ENCODE measurements at places on chromosomes 4 and X.

- DNase-seq: no peak
These were observed 173.6 kb upstream of the MED14 start for GRCh38 chrX:40908857-40909475.

DNA sequence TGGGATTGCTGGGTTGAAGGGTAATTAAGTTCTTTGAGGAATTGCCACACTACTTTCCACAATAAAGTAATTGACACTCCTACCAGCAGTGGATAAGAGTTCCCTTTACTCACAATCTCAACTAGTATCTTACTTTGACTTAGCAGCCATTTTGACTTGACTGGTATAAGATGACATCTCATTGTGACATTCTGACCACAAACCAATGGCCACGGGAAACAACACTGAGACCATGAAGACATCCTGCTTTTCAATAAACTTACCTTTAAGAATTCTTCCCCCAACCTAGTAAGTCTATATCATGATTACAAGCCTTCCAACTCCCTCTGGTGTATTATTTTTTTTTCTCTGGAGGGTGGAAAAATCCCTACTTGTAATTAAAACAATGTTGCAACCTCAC, 66.9 kb upstream of the WDR1 start:
- DNase-seq: no peak

GRCh38 chrX:2928583-2929434, at the start of gene ARSD:
Gene ARSD, minus strand, starts transcription at chrX:2929339. Its CDS starts 64 bp downstream, at chrX:2929275.
- DNase-seq: peak; percentile 89

DNA sequence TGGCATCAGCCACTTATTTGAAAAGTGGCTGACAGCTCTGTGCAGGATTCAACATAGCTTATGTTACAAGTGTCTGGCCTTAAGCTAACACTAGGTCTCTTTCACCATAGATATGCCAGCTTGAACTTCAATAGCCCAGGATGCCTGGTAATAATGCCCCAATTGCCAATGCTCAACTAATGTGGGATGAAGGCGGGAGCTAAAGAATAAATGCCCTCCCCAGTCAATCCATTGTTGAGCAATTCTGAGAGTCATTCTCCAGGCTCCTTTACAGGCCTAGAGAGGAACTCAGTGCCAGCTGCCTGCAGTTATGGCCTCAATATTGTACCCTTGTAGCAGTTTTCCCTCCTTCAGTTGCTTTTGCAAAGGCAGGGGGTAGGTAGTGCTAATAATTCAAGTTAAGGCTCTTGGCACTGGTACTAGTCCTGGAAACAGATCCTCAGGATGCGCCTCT, 460.2 kb downstream of the GABRG1 start:
- DNase-seq: peak; percentile 15

DNA sequence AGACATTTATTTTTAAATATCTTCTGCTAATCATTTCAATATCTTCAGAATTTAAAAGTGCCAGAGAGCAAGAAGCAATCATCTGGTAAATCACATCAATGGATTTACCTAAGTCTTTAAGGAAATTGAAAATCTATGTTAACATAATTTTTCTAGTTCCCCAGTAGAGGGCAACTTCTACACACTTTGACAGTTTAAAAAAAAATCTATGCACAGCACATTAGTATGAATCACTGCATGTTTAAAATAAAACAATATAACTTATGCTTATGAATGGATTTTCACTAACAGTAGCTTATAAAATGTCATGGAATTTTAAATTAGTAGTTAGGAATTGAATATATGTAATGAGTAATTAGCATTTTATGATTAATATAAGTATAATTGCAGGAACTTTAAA, 126.5 kb downstream of the REELD1 start:
- DNase-seq: peak; percentile 42

- DNase-seq: no peak
These were observed 3.0 kb downstream of the ATP11C start for GRCh38 chrX:139929876-139930275.

- DNase-seq: no peak
These were observed 27.1 kb downstream of the SEPSECS start for GRCh38 chr4:25133132-25133531.

- DNase-seq: peak; percentile 67
These were observed 14.3 kb downstream of the TEC start for GRCh38 chr4:48255072-48255958.

Data from DMS53 (cell line).